ENCODE measurements at places on chromosomes 2 and 18.

DNA sequence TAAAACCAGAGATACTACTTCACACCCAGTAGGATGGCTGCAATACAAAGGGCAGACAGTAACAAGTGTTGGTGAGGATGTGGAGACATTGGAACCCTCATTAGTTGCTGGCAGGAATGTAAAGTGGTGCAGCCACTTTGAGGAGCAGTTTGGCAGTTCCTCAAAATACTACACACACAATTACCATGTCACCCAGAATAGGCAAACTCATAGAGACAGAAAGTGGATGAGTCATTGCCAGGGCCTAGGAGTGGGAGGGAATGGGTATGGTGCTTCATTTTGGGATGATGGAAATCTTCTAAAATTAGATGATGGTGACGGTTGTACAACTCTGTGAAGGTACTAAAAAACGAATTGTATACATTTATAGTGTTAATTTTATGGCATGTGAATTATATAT is 54.8 kb downstream of the ATP9B start:
- no peak for DNase-seq

- no peak for DNase-seq
Measured at GRCh38 chr18:49400398-49401072, 59.9 kb downstream of the DYM start.

GRCh38 chr2:20141056-20141762 is 83.7 kb downstream of the SDC1 start:
- peak; percentile 27 for DNase-seq

GRCh38 chr2:128520340-128520739 is 201.7 kb upstream of the HS6ST1 start:
- DNase-seq = no peak

GRCh38 chr2:237980087-237980486 is 13.3 kb downstream of the UBE2F start:
- no peak for DNase-seq

DNA sequence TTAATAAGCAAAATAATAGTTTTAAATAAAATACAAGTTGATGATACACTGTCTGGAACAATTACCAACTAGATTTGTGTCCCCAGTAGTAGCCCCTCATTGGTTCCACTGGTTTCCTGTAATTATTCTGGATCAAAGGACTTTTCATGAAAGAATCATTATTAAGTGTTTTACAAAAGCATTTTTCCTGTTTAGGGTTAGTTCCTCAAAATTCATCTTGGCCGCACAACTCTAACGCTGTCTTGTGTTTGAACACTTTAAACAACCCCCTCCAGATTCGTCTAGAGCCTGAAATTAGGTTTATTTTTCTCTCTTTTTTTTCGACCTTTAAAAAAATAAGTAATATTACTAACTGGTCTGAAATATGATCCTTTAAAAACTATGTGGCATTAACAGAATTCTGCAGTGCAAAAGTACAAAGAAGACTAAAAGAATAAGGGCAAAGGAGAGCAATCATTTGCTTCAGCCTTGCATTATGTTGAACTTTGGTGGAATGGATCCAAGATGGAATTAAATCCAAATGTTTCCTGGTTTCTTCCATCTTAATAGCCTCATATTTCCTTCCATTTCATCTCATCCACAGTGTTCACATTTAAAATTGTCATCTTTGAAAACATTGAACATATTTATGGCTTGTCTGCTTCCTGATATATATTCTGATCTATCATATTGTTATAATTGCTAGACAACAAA is 678.4 kb downstream of the IRS1 start:
- no peak for DNase-seq

GRCh38 chr2:212923393-212923792 is 228.0 kb downstream of the IKZF2 start:
- no peak for DNase-seq

GRCh38 chr2:33051586-33052360 is 105.0 kb downstream of the LTBP1 start:
- no peak for DNase-seq

DNA sequence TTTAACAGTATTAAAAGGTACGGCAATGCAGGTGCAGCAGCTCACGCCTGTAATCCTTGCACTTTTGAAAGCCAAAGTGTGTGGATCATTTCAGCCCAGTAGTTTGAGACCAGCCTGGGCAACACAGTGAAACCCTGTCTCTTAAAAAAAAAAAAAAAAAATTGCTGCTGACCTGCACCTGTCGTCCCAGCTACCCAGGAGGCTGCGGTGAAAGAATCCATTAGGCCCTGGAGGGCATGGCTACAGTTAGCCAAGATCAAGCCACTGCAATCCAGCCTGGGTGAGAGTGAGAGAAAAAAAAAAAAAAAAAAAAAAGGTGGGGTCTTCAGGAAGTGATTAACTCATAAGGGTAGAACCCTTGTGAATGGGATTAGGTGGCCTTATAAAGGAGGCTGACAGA is 12.8 kb downstream of the CUL3 start:
- no peak for DNase-seq

DNA sequence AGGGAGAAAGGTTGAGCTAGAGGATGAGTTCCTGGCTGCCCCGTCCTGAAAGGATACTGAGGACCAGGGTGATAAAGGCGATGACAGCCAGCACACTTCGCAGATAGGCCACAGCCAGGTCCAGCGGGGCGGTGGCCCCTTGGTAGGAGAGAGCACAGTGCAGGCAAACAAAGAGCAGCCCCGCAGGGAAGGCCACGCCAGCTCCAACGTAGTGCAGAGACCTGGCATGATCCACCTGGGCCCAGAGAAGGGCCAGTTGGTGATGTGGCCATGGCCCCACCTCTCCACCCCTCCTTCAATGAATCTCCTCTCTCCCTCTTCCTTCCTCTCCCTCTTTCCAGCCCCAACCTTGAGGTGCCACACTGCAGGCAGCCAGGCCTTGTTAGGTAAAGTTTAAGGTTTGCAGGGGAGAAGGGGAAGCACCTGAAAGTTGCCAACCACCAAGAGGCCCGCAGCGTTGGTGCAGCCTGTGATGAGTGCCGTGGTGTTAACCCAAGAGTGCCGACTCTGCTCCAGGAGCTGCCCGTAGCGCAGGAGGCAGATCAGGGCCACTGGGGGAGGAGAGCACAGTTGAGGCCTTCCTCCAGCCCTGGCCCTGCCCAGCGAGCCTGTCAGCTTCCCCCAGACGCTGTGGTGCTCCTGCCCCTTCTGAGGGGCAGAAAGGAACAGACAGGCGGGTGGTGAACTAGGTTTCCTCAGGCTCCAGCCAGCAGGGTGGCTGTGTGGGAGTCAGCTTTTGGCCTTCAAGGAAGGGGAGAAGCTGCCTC is 2.8 kb downstream of the TMEM150A start:
- no peak for DNase-seq

DNA sequence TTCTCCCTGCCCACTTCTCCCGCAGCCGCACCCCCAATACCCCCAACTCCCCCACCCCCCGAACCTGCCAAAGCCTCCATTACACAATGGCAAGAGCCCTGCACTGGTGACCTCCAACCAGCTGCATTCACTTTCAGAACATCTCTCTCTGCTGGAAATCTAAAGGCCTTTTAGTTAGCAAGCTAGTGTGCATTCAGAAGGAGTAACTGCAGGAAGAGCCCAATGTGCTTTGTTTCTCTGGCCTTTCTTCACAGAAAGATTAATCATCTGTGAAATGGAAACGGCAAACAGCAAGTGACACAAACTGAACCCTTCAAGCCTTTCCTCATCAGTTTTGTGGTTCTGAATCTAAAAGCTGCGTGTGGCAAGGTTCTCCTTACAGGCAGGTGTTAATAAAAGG is 124.2 kb downstream of the OLA1 start:
- DNase-seq = no peak

GRCh38 chr18:45155526-45155925 is 459.8 kb upstream of the SLC14A2 start:
- no peak for DNase-seq

DNA sequence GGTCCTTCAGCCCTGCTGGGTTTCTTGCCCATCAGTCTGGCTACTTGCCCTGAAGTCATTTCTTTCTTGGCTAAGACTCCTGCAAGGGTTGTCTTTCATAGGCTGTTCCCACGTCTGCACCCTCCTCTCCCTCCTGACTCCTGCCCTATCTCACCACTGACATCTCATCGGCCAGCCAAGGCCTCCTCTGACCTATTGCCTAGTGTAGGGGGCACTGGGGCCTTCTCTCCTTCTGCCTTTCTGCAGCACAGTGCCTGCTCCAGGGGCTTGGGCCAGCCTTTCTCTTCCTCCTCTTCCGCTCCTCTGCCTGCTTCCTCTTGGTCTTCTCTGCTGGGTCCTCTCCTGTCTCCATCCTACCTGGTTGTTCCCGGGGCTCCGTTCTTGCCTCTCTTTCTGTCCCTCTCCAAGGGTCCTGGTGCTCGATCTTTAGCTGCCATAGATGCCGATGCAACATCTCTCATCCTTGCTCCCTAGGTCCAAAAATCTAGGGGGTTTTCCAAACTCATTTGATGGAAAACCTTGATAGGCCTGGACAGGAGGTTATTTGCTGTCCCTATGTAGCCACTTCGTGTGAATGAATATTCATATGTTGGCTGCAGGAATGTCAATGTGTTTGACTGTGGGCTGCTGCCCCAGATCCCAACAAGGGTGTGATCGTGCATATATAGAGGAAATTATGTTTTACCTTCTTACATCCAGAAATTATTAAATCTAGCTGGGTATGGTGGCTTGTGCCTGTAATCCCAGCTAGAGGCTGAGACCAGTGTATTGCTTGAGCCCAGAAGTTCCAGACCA is 9.7 kb upstream of the NT5DC4 start:
- no peak for DNase-seq

DNA sequence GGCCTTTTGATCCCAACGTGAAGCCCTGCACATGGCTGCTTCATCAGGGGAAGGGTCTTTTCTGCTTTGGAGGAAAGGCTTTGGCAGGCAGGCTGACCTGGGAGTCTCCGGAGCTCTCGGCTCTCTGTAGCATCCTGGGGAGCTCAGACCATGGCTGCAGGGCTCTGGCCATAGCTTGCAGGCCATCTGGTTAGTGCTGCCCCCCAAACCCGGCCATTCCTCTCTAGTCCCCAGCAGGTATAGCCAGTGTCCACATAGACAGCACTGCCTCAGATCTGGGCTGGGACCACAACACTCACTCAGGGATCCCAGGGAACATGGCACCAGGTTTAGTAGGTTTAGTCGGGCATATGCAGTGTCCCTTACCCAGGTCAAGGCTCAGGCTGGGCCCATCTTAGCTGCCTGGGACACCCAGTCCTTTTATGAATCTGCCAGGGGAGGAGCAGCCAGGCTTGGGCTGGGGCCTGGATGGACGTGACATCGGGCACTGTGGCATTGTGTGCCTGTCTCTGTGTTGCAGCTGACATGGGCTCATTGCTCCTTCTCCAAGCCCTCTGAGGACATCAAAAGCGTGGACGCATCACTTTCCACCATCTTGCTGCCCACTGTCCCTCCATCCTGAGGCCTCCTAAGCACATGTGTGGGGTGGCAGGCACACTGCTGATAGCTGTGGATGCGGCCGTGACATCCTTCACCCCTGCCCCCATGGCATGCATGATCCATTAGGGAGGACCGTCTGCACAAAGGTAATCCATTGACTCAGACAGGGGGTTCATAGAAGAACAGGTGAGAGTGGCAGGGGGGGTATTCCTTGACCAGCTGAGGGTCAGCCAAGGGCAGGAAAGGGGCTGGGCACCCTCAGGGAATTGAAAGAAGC is 19.2 kb upstream of the GPR35 start:
- DNase-seq = no peak

DNA sequence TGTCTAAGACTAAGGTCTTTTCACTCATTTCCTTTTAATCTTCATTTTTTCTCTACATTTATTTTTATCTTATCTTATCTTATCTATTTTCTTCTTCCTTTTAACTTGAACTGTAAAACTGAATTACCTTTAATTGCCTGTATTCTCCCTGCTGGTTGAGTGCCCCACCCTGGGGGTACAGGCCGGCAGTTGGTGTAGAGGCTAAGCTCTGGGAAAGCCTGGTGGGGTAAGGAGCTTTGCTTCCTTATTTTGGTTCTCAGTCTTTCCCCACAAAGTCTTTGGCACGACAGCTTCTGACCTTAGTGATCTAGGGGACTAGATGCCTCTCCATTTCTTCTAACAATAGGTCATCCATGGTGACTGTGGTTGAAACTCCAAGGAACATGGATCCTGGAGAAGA is 26.8 kb upstream of the HAAO start:
- DNase-seq = no peak

DNA sequence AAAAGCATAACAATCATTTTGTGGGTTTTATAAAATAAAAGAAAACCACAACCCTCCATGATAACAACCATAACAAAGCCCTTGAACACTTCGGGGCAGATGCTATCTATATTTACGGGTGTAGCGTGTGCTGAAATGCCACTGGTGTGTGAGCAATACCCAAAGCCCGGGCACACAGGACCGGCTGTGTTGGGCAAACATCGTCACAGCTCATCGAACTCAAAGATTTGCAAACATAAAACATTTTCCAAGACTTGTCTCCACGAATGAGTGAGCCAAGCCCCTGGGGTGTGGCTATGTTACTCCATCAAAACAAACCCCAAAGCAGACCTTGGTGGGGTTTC is 290.2 kb downstream of the LPIN1 start:
- DNase-seq = no peak

GRCh38 chr18:12928206-12928605 is 19.6 kb upstream of the SEH1L start:
- no peak for DNase-seq

GRCh38 chr2:238728330-238729260 is 119.3 kb upstream of the TWIST2 start:
- DNase-seq = no peak

- DNase-seq = no peak
Measured at GRCh38 chr2:148557844-148558436, 86.6 kb upstream of the EPC2 start.

DNA sequence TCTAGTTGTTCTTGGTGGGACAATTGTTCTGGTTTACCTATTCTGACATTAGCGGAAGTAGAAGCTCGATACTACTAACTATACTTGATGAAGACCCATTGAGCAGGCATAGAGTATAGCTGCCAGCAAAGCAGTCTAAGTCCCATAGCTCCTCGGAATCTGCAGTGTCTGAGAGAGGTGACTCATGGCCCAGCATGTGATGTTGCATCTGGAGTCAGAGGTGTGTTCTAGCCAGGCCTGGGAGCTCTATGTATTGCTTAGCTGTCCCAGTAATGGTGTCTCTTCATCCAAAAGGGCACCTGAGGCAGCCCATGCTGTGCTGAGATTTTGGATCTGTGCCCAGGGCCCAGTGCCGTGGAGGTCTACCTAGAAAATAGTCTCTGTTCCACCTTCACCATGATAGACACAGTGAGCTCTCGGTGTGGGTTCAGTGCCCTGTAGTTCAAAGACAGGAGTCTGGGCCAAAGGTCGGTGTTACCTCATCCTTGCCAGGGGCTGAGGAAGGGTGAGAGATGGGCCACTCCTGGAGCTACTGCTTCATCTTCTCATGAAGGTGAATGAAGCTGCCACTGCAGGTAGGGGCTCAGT is 47.3 kb downstream of the MEX3C start:
- DNase-seq = no peak

GRCh38 chr2:42041377-42042127 is 6.3 kb upstream of the PKDCC start:
- DNase-seq = no peak

DNA sequence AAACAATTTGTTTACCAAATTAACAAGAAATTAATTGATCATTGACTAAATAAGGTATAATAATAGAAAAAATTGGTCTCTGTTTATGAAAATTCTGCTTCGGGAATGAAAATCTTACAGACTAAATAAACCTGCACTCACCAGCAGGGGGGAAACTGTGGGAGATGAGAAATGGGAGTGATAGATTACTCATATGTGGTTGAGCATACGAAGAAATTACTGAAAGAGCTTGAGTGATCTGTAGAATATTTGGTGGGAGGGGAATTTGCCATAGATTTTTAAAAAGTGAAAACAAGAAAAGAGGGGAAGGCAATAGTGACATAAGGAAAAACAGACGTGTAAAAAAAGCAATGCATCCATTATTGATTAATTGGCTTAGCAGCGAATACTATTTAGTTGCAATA is 2.2 kb downstream of the HMSD start:
- no peak for DNase-seq

GRCh38 chr2:191020742-191021381 is 6.9 kb upstream of the STAT1 start:
- DNase-seq = no peak

Measured in HEK293T (cell line).